ENCODE measurements at places on chromosomes 13 and 19. TPM values are rescaled to one million over a fixed set of nuclear protein-coding genes. Genes with fewer than 3 reads are reported as not detected.

GRCh38 chr19:1356508-1356865 lies 27.2 kb upstream of the NDUFS7 start:
- DNase-seq = no peak
- H3K27me3 ChIP-seq = no peaks in the 10 kb centered on the region
- H3K36me3 ChIP-seq = peaks cover 4% of the 10 kb centered on the region
- peak overlapping the region; percentile 98 for H3K27ac ChIP-seq
- peak overlapping the region; percentile 89 for H3K4me3 ChIP-seq

GRCh38 chr13:50156561-50157127 lies 141.4 kb downstream of the KCNRG start:
- H3K36me3 ChIP-seq = no peaks in the 10 kb centered on the region
- no peak for DNase-seq
- no peaks in the 10 kb centered on the region for H3K27me3 ChIP-seq
- H3K4me3 ChIP-seq = no peak overlapping the region
- no peaks in the 10 kb centered on the region for H3K4me1 ChIP-seq

Gene HCST
- not detected for total RNA-seq

DNA sequence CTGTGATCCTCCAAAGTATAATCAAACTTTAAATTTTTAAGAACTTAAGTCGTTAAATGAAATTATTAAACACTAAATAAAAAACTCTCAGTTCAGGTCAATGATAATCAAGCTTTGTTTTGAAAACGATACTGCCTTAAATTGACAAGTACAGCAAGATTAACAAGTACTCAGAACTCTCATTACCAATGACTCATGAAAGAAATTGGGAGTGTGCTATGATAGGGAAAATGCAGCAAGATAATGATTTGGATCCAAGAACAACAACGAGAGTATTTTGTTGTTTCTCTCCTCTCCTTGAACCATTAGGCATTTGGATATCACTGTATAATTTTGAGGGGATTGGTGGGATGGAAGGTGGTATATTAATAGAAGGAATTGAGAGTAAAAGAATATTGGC lies 10.2 kb downstream of the N4BP2L2 start:
- H3K36me3 ChIP-seq = no peaks in the 10 kb centered on the region
- H3K4me1 ChIP-seq = no peaks in the 10 kb centered on the region
- no peak for DNase-seq
- H3K27me3 ChIP-seq = no peaks in the 10 kb centered on the region

DNA sequence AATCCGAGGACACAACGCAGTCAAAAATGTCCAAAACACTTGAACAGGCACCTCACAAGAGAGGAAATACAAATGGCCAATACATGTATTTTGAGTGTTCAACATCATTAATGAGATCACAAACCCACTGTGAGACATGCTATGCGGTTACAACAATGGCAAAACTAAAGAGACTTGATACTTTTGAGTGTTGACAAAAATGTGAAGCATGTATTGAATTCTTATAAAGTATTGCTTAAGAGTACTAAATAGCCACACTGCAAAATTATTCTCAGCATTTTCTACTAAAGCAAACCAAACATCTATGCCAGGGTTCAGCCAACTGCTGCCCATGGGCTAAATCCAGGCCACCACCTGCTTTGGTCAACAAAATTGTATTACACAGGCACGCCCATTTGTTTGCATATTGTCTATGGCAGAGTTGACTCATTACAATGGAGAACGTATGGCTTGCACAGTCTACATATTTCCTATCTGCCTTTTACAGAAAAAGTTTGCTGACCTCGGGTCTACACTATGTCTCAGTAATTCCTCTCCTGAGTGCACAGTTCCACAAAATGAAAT lies 135.3 kb downstream of the B3GLCT start:
- no peak overlapping the region for H3K27ac ChIP-seq
- DNase-seq = no peak
- no peaks in the 10 kb centered on the region for H3K27me3 ChIP-seq
- H3K4me3 ChIP-seq = no peak overlapping the region
- no peaks in the 10 kb centered on the region for H3K4me1 ChIP-seq
- H3K36me3 ChIP-seq = no peaks in the 10 kb centered on the region

Gene TEKTIP1
- not detected for total RNA-seq

DNA sequence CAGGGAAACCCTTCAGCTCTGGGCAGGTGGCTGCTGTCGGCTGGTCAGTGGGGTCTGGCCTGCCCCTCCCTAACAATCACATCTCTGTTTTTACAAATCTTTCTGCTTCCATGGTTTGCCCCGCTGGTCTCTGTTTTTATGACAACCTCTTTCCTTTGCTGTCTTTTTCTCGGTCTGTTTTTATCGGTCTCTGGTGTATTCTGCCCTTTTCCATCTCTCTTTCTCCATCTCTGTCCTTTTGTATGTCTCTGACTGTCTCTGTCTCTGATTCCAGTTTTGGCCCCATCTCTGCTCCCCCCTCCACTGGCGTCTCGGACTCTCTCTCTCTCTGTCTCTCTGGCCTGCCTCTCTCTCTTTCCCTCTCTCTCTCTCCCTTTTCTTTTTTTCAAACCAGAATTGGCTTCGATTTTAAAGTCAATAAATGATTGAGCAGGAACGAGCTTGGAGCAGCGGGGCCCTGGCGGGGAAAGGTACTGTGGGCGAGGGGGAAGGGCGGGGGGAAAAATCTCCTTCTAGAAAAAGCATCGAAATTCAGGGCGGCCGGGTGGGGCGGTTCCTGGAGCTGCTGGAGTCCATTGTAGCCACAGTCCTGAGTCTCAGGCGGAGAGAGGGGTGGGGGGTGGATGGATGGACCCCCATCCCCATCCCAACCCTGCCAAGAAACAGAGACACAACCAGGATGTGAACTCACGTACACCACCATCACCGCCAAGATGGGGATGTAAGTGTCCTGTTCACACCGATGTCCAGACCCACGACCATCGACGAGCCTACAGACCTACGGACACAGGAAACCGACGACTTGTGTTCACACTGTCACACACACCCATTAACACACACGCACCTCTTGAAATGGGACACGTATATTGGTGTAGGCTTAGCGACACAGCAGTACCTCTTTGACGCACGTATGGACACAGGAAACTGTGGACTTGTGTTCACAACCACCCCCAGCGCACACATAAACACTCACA lies 3.0 kb downstream of the NFIX start:
- DNase-seq = no peak
- H3K4me1 ChIP-seq = peaks cover 61% of the 10 kb centered on the region
- peak overlapping the region; percentile 92 for H3K27ac ChIP-seq
- peak overlapping the region; percentile 97 for H3K4me3 ChIP-seq
